Erythroblast (primary cell): ENCODE measurements at places on chromosomes 12 and 14.
A peak's percentile ranks its signal among the peaks of the same experiment; 100 is the strongest.

GRCh38 chr14:54640506-54640905 lies 73.6 kb downstream of the SAMD4A start:
- DNase-seq, result no peak

GRCh38 chr12:2844786-2845185 lies 10.0 kb upstream of the NRIP2 start:
- no peak for DNase-seq

- DNase-seq, result no peak
These were observed 219.9 kb downstream of the PPM1H start for GRCh38 chr12:62714774-62715721.

DNA sequence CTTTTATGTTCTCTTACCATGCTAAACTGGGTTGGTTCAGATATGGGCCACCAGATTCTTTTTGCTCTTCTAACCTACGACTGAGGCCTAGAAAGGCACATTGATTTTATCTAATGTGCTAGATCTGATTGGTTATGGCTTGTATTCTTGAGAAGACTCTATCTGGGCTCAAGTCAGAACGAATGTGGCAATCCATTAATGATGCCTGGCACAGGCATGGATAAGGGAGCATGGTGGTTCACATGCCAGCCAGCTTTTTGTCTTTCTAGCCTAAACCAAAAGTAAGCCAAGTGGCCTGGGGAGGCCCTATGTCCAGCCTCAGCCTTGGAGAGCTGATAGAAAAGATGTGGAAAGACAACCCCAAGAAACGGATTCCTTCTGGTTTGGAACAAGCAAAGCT lies 82.7 kb downstream of the KNTC1 start:
- no peak for DNase-seq

DNA sequence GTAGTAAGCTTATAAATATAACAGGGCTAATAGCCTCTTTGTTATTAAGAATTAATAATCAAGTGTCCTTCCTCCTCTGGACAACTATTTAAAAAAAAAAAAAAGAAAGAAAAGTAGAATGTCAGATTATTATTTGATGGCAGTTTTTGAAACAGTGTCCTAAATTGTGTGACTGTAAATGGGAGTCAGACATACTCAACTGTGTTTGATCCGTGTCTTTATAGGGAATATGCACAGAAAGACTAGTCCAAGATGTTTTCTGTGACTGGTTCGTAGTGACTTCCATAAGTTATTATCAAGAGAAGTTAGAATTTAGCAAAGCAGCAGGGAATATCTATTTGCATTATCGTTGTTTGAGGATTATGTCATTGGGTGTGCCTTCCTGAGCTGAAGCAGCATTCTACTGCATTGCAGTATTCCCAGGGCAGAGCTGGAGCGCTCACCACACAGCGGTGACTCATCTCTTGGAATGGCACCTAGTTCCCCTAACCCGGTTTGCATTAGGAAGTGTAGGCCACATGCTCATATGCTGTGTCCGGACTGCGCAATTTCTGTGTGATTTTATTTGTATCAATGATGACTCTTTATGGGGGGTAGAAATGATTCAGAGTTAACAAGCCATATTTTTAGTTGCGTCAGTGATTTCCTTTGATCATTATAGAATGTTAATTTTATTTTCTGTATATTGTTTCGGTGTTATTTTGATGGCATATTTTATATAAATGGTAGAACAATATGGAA lies 7.9 kb downstream of the DYNC1H1 start:
- DNase-seq, result peak; percentile 63

GRCh38 chr12:106747973-106748436 lies 26.5 kb upstream of the RIC8B start:
- no peak for DNase-seq

GRCh38 chr12:67740711-67741110 lies 92.2 kb downstream of the DYRK2 start:
- DNase-seq, result no peak

GRCh38 chr12:100518376-100518775 lies 44.7 kb downstream of the NR1H4 start:
- DNase-seq, result no peak

DNA sequence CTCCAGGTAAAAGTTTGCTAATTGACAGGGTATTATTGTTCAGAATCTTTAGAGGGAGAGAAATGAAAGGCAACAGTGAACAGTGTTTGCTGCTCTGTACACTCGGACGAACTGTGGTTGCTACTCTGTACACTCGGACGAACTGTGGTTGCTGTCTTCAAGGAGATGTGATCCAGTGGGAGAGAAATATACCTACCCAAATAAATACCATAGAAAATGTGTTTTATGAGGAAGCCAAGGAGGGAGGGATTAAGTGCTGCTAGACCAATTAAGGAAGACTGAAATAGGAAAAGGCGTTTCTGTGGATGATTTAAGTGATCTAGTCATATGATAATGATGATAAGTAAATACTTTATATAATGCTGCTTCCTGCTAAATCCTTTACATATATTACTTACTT lies 2.7 kb downstream of the STK38L start:
- no peak for DNase-seq

GRCh38 chr12:113221181-113221996 lies at the start of gene TPCN1:
Gene TPCN1, plus strand, starts transcription at chr12:113221464. Its CDS starts 5,389 bp downstream, at chr12:113226853.
- peak; percentile 100 for DNase-seq

DNA sequence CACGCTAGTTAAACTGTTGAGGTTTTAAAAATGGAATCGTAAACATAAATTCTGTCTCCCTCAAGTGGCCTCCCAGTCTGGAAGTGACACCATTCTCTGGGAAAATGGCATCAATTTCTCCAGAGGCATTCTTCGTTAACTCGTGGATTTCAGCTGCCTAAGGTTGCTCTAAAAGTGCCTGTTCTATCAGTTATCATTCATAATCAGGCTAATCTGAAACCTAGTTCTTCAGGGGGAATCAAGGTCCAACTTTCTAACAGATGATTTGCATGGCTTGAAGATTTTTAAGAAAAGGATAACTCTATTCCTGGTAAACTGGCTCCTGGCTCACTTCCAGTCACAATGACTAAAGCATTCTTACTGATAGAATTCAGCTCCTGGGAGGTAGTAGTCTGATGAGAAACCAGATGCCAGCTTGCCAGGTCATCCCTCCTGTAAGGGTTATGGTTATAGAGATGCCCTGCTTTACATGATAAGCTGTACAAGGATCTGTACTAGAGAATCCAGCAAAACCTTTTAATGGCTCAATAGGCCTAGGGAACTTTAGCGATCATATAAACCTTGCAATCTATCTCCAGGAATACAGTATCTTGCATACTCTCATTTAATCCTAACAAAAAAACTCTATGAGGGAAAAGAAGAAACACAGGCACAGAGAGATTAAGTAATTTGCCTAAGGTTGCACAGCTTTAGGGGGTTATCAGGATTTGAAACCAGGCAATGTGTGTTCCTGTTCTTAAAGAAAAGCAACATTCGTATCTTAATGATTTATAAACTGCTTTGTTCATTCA lies 1.5 kb downstream of the L3HYPDH start:
- DNase-seq, result peak; percentile 68

DNA sequence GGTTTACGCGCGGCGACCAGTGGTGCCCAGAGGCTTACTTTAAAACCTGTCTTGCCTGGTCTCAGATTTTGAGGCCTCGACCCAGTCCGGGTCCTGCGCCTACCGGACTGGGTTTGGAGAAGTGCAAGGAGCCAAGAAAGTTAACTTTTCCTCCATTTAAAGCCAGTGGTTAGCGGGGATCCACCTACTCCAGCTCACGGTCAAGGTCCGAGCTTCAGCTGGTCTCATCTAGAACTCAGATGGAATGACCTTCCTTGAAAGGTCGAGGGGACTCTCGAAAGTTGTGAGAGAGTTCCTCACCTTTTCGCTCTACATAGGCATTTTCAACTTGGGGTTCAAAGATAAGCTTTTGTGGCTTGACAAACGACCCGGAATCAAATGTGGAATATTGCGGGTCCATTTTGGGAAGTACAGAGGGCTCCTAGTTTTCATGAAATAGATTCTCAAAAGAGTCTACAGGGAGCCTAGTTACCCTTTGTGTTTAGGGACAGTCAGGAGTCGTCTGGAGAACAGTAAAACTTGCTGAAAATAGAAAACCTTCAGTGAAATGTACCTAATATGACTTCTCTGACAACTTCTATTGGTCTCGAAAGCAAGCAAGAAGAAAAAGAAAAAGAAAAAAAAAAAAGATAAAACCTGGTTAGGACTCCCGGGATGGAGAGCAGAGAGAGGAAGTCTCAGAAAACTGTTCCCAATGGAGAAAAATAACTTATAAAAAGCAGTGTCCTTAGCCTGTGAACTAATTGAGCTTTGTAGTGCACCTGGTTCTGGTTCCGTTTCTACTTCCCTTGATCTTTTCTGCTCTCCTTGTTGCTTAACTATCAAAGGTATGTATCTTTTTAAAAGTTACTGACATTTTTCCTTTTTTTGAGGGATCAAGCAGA lies 1.4 kb downstream of the KCNMB4 start:
- DNase-seq, result no peak

- no peak for DNase-seq
These were observed 270.0 kb downstream of the DACT1 start for GRCh38 chr14:58907803-58908202.

- DNase-seq, result no peak
These were observed 12.1 kb upstream of the ESPL1 start for GRCh38 chr12:53255996-53256395.

- no peak for DNase-seq
These were observed 193.7 kb downstream of the PAX9 start for GRCh38 chr14:36855396-36855795.

- DNase-seq, result no peak
These were observed 99.8 kb downstream of the AKAP6 start for GRCh38 chr14:32428875-32429274.

DNA sequence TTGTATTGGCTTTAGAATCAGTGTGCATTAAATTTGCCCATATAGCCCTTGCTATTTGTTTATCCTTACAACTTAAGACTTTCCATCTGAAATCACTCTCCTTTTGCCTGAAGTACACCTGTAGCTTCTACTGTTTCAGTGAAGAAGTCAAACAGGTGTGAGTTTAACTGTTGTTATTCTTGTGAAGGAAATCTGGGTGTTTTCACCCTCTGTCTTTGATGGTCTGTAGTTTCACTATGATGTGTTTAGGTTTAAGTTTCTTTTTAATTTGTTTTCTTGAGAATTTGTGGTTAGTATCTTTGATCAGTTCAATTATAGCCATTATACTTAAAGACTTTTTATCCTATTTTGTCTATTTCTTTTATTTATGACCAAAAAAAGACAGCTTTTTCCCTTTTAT lies 68.9 kb upstream of the BBS10 start:
- DNase-seq, result no peak

DNA sequence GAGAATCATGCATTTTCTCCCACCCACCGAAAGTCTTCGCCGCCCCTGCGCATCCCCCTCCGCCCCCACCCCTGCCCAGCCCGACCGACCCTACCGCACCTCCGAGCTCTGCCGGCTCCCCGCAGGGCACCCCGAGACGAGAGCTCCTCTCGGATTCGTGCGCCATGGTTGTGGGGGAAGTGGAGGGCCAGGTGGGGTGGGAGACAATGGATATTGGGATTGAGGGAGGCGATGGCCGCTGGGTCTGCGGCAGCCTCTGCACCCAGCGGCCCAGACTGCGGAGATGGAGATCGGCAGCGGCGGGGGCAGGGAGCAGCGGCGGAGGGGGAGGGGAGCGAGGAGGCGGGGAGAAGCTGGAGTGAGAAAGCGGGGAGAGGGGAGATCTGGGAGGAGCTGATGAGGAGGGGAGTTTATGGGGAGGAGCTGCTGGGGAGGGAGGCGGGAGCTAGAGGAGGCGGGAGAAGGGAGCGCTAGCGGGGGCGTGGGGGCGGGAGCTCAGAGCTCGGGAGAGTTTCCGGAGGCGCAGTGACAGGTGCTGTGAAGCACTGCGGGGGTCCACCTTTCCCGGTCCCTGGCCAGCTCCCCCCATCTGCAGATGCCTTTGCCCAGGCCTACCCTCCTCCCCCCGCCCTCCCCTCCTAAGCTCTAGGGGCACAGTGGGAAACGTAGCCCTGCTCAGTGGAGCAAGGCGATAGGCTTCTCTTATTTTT lies at the start of gene SALL2:
Gene SALL2 (minus strand): TSS at position 385 of the 710 bp plus-strand sequence. CDS start 219 bp downstream, at position 166.
- DNase-seq, result peak; percentile 67

GRCh38 chr12:58148405-58148804 lies 207.0 kb downstream of the ATP23 start:
- DNase-seq, result no peak

DNA sequence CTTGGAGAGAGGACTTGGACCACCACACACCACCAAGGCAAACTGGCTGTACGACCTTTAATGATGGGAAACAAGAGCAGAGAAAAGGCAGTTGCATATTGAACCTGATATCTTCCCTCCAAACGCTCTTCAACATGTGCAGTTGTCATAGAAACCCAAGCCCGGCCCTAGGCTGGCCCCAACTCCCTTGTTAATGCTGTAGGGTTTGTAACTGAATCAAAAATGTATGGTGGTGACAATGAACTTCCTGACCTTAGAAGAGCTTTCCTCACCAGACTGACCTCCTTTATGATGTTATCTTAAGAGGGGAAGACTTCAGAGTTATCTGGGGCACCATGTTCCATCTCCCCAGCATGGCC lies 12.3 kb downstream of the APOLD1 start:
- DNase-seq, result no peak

DNA sequence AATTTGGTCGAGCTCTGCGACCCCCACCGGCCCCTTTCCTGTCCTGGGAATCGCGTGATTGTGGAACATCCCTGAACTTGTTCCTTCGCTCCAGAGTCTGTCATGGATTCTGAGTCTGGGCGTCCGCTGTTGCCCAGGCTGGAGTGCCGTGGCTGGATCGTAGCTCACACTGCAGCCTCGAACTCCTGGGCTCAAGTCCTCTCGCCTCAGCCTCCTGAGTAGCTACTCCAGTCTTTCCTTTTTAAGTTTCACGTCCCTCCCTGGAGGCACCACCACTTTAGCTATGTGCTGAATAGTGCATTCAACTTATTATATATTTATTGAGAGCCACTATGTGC lies 698 bp downstream of the ACOT6 start:
- no peak for DNase-seq

GRCh38 chr12:117058442-117059072 lies 40.7 kb downstream of the TESC start:
- DNase-seq, result no peak

DNA sequence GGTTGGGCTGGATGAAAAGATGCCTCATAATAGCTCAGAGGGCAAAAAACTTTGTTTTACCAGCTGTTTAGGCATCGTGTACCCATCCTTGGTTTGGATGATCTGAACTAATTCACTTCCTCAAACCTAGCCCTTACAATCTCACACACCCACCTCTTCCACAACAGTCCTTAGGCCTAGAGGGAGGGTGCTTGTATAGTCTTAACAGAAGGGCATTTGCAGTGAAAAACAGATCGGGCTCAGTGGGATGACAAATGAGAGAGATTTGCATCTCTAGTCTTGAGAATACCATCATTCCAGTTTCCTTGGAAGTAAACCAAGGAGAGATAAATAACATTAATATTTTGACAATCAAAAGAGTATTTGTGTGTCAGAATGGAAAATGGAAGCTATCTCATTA lies 11.0 kb downstream of the SLCO1A2 start:
- no peak for DNase-seq

DNA sequence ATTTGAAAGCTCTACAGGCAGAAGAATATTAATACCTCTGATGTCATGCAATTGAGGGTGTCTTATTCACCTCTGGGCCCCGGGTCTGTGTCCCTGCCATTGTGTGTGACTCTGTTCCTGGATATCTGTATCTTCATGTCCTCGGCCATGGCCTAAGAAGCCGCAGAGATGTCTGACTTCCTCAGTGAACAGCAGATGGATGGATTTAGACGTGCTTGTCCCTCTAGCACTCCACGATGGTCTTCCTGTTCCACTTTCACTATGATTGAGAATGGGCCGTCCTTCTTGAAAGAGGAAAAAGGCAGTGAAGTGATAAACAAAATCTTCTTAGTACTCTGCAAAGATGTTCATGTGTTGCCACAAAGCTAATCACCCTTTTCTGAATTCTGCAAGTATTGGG lies 217.4 kb downstream of the SLC41A2 start:
- no peak for DNase-seq
